ENCODE measurements at places on chromosomes 6 and 20.

- no peak for DNase-seq
These were observed 66.9 kb downstream of the COL19A1 start for GRCh38 chr6:69933239-69933638.

DNA sequence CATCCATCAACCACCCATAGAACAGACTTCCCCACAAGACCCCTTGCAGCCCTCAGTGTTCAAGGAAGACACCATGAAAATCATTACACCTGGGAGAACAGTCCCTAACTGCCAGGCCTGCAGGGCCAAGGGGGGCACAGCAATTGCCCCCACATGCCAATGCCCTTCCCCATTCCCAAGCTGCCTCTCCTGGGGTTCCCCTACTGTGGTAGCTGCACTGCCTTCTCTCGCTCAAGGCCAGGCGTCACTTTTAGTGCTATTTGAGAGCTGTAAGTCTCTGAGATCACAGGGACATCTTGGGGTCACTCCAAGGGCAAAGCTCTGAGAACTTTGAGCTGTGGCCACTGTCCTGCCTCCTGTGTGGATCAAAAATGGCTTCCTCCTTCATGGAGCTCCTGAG lies 6.0 kb upstream of the ACSS1 start:
- DNase-seq, result no peak

DNA sequence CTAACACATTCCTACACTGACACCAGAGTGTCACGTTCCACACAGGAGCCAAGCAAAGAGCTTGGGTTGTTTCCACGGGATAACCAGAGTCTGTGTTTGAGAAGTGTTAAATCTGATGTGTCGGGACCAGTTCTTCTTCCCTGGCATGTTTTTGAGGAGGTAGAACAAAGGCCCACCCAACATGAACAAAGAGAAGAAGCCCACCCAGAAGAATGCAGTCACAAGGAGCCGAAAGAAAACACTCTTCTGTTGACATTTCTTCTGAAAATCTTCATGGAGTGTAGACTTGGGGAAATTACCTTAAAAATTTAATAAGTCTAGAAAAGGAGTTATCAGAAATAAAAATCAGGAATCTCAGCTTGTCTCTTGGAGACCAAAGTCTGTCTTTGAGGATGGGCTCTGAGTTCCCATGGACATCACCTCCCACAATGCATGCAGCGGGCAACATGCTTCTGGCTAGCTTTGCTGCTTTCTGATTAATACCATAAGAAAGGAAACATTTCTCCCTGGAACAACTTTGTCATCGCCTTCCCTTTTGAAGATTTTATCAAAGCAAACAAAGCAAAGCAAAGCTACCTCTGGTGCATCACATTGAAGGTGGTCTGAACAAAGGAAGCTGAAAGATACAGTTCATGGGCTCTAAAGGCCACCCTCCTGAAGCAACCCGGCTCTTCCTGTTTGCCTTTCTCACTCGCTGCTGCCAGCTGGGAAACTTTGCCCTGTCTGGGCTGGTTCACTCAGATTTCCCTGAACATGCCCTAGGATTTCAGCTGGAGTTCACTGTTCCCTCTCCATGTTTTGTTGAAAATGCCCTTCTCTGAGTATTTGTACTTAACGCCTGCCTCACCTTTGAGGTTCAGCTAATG lies 448.1 kb downstream of the KIF16B start:
- no peak for DNase-seq

DNA sequence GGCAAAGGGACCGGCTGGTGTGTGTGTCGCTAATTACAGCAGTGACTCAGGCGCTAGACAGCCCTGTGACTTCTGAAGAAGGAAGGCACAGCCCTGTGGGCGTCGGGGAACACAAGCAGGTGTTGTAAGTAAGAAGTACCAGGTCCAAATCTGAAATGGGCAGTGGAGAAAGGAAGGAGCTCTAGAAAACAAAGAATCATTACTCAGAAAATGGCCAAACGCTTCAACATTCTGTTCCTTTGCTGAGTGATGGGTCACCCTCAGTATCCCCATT lies 106.8 kb downstream of the PXDC1 start:
- DNase-seq, result no peak

DNA sequence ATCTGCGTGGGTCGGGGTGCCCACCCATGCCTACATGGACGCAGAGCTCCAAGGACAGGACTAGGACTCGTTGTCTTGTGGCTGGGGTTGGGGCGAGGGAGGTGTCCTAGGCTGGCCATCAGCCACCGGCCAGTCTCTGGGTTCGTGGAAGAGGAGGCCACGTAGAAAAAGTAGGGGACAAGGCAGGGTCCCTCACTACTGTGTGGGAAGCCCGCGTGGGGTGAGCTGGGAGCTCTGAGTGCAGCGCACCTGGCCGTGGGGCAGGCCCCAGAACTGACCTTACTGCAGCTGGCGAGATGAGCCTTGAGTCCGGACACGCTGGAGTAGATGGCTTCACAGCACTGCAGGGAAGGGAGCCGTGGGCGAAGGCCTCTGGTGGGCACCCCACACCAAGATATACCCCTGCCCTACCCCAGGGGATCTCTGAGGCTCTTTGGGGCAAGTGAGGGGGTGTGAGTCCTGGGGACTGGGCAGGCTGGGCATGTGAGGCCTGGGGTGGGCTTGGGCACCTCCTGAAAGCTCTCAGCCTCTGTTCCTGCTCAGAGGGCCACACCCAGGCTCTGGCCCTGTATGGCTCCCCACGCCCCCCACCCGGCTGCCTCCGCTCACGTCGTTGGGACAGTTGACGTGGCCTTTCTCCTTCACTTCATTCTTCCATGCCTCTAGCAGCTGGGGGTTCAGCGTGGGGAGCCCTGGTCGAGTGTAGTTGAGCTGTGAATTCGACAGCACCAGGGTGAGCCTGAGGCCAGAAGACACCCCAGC lies 5.6 kb upstream of the UCKL1 start:
- no peak for DNase-seq

GRCh38 chr20:44496976-44497375 lies 21.3 kb downstream of the TTPAL start:
- no peak for DNase-seq

DNA sequence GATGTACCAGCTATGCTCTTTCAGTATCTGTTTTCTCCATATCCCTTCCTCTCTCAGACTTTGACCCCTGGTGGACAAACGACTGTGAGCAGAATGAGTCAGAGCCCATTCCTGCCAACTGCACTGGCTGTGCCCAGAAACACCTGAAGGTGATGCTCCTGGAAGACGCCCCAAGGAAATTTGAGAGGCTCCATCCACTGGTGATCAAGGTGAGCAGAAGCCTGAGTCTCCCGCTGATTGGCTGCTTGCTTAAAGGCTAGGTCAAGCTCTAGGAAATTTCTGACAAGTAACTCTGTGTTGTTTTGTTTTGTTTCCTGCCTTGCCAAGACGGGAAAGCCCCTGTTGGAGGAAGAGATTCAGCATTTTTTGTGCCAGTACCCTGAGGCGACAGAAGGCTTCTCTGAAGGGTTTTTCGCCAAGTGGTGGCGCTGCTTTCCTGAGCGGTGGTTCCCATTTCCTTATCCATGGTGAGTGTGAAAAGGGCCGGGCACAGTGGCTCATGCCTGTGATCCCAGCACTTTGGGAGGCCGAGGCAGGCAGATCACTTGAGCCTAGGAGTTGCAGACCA lies 28.6 kb downstream of the C6orf89 start:
- no peak for DNase-seq

GRCh38 chr6:170221753-170222400 lies 69.0 kb downstream of the DLL1 start:
- DNase-seq, result no peak

GRCh38 chr20:46789339-46790028 lies 80.0 kb downstream of the SLC2A10 start:
- DNase-seq, result no peak

GRCh38 chr20:54068495-54068894 lies 1.9 kb downstream of the BCAS1 start:
- DNase-seq, result no peak

DNA sequence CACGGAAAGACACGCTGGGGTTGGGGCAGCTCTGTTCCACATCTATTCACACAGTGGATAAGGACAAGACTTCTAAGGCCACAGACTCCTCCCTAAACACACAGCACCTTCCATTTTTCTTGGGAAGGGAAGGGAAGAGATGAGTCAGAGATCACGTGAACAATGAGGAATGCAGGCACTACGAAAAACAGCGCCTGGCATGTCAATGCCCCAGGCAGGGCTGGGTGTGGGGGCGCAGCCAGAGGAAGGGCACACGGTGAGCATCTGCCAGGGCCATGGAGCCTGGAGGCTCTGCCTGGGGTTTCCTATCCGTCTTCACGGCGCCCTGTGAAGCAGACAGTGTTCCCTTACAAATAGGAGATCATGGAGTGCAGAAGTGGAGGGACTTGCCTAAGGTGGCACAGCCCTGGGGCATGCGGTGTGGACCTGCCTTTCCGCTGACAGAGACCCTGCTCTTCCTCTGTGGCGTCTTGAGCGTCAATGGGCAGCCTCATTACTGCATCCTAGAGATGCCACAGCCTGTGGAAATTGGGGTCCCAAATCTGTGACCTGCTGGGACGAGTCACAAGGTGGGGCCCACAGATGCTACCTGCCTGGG lies 15.4 kb downstream of the UNC93A start:
- DNase-seq, result no peak

DNA sequence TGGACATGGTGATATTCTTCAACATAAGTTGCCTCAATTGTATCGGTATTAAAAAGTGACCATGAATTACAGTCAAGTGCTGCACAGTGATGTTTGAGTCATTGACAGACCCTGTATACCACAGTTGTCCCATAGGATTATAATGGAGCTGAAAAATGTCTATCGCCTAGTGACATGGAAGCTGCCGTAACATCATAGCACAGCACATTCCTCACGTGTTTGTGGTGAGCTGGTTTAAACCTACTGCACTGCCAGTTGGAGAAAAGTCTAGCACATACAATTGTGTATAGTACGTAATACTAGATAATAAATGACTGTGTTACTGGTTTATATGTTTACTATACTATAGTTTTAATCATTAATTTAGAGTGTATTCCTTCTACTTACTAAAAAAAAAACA lies 150.2 kb downstream of the CDH26 start:
- no peak for DNase-seq

- DNase-seq, result no peak
These were observed 204.7 kb downstream of the ANKRD60 start for GRCh38 chr20:58023781-58024180.

GRCh38 chr20:13784271-13784892 lies 337 bp downstream of the ESF1 start:
- DNase-seq, result no peak

DNA sequence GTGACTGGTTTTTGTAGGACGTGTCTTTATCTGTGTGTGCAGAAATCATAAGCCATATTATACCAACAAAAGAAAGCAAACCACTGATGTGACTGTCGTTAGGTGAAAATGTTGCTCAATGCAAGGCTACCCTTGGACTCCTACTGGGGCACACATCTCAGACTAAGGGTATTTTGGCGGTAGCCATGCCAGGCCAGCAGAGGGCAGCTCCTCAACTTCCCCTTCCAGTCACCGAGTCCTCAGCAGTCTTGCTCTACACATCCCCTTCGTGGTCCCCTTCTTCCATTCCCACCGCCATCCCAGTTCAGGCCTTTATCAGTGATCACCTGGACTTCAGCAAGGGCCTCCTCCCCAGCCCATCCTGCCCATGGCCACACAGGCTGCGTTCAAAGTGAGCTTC lies 113.7 kb upstream of the GGTLC1 start:
- no peak for DNase-seq

DNA sequence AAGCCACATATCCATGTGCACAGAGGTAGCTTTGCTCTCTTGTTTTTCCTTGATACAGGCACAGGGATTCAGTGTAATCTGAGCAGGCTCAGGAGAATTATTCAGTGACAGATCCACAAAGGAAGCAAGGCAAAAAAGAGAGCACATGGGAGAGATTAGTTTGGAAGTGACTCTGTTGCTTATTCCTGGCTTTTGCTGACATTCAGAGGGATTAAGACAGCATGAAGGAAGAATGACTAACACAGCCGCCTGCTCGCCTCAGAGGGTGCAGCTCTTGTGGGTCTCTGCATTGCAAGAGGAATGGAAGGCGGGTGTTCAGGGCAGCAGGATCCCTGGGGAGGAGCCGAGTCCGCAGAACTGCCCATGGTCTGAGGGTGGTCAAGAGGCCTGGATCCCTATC lies 203.4 kb upstream of the KCNQ5 start:
- no peak for DNase-seq

- DNase-seq, result no peak
These were observed 21.0 kb upstream of the RSPH4A start for GRCh38 chr6:116595247-116595646.

DNA sequence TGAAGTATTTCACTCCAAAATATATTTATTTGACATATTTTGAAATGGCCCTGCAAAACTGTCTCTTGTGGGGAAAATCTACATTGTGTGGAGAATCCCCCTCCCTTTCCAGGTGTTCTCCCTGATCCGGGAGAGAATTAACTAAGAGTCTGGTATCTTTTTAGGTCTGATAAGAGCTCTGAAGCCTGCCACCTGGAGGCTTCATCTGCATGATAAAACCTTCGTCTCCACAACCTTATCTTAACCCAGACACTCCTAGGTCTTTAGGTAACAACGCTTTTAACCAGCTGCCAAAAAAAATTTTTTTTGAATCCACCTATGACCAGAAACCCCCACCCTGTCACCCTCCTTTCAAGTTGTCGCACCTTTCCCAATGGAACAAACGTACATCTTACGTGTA lies 43.0 kb downstream of the FAM184A start:
- no peak for DNase-seq

- DNase-seq, result no peak
These were observed 1.8 kb upstream of the LRRC73 start for GRCh38 chr6:43511824-43512415.

DNA sequence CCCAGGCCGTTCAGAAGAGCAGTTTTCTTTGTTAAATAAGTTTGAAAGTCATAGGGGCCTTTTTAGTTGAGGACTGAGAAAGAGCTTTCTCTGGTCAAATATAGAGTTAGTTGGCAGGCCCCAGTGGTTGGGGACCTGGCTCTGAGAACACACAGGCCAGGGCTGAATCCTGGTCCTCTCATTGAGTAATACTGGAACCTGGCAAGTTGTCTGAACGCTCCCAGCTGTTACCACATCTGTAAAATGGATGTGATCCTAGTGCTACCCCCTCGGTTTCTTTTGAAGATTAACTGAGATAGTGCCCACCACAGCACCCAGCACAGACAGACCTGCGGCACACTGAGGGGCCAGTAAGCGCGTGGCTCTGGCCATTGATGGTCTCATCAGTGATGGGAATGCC lies 215.5 kb downstream of the ZDHHC14 start:
- no peak for DNase-seq

DNA sequence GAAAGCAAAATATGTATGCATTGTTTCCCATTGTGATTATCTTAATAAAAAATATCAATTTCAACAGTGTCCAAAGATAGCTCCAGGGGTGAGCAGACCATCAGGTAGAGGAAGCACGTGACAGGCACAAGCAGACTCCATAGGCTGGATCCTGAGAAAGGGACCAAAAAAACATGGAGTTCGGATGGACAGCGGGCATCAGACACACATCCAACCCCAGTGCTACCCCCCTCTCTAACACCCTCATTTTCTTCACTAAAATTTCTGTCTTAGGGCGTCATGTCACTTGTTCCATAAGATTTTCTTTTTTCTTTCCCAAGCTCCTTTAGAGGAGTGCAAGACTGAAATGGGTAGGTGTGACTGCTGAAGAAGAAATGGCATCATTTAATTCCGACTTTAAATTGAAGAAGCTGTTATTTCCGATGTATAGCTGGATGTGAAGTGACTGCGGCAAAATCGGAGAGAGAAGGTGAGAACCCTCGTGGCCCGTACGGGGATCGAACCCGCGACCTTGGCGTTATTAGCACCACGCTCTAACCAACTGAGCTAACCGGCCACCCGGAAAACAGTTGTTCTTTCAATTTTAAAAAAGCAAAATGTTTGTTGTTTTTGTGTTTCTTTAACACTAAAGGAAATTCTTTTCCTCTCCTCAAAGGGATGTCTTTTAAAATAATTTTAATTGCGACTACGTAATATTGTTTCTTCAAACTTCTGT lies 10.3 kb upstream of the PRSS16 start:
- DNase-seq, result no peak

GRCh38 chr6:106963544-106963943 lies 11.0 kb downstream of the CD24 start:
- no peak for DNase-seq

Measured in stimulated activated CD8-positive, alpha-beta memory T cell treated with anti-CD3 and anti-CD28 coated beads, Interleukin-4, amount 100 ng/mL, for 4 hours (primary cell).